ENCODE measurements at places on chromosomes 11 and 22. TPM values are rescaled to one million over a fixed set of nuclear protein-coding genes. Genes with fewer than 3 reads are reported as not detected.

WT1 gene
- 232 TPM for polyA plus RNA-seq

DNA sequence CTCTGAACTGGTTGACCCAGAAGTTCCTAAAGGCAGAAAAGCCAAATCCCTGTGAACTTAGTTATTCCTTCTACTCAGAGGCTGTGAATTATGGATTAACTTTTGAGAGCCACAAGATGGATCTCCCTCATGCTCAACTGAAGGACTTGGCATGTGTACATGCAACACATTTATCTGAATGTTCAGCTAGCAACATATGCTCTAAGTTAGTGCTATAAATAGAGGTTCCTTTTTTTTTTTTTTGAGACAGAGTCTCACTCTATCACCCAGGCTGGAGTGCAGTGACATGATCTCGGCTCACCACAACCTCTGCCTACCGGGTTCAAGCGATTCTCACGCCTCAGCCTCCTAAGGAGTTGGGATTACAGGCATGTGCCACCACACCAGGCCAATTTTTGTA, 40.1 kb downstream of the EIF4ENIF1 start:
- DNase-seq = no peak

- DNase-seq = no peak
Measured at GRCh38 chr11:83819931-83820549, 533.9 kb upstream of the CCDC90B start.

DNA sequence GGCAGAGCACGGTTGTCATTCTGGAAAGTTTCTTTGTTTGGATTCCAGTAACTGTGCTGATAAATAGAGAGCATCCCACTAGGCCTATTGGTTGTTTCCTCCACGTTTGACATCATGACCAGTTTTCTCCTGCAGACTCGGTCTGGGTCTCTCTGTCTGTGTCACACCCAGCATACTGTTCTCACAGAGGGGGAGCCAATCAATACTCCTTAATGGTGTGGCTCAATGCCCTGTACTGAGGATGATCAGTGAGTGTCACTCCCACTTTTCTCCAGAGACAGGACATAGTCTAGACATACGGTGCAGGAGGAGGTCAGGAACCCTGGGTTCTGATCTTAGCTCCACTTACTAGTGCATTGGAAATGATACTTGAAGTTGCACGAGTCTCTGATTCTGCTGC, 88.2 kb upstream of the BLID start:
- DNase-seq = no peak

DNA sequence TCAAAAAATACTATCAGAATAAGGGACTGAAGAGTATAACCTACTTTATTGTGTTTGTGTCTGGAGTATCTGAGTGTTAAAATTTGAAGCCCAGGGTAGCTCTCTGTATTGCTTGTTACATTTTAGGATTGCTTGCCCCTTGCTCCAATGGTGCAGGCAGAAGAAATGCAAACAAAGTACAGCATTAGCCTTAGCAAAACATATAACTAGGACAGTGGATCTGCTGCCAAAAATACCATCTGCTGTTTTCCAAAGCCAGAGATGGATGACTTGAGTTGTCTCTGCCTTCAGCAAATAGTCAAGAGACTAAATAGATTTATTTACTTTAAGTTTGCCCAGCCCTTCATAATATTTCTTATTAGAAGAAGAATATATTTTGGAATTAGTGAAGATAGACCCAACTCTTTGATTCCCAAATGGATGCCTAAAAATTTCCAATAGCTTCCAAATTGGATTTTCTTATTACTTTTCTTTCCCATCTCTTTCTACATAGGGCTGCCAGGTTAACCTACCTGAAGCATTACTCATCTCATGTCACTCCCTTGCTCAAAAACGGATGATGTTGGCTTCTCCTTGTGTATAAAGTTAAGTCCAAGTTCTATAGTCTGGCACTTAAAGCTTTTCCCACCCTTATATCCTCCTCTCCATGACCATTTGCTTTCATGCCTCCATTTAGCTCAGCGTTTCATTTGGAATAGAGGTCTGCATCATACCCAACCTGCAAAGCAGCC, 66.3 kb downstream of the LDLRAD3 start:
- no peak for DNase-seq

GRCh38 chr11:111605681-111606080, 3.4 kb downstream of the SIK2 start:
- no peak for DNase-seq

DNA sequence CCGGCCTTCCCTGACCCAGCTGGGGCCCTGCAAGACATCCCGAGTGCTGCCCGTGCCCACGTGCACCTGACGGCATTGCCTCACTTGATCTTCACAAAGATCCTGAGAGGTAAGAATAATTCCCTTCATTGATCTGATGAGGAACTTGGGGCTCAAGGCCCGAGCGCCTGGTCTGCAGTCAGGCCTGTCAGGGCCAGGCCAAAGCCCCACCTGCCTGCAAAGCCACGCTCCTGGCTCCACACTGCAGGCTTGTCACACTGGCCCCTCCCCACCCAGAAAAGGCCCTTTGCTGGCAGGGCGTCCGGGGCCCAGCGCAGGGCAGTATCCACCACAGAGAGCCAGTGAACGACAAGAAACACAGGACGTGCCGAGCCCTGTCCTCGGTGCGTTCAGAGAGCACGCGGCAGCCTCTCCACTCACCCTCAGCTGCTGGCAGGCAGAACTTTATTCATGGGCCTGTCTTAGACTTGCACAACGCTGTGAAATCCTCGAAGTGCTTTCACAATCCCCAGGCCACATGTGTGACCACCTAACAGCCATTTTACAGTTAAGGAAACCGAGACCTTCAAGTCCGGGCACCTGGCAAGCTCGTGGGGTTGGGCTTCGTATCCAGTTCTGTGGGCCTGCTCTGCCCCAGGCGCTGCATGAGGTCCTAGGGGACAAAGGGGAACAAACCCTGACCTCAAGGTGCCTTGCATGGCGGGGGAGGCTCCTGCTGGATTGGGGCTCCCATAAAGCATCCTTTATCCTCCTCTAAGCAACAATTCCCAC, 14.8 kb downstream of the KIAA0930 start:
- no peak for DNase-seq

- no peak for DNase-seq
Measured at GRCh38 chr22:35777335-35777975, 59.8 kb downstream of the APOL5 start.
